ENCODE measurements at places on chromosomes 3 and 15.

DNA sequence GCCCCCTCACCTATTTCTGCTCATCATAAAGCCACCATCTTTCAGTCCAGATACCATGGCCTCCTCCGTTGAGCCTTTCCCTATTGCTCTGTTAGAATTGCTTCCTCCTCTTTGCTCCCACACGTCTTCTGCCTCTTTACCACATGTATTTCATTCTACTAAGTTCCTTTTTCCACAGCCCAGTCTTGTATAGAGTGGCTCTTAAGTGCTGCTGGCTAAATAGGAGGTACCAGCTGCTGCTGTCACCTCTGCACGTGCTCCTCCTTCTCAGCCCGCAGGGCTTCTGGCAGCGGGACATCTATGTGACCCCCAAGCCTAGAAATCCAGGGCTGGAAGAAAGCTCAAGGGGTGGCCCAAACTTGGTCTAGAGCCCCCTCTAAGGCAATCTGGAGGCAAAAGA, 38.8 kb upstream of the PLXND1 start:
- no peak for DNase-seq

GRCh38 chr3:11331101-11331500, 58.9 kb downstream of the ATG7 start:
- no peak for DNase-seq

- no peak for DNase-seq
Measured at GRCh38 chr3:31858439-31858838, 122.6 kb downstream of the OSBPL10 start.

GRCh38 chr15:89186803-89187202, 34.6 kb downstream of the RLBP1 start:
- no peak for DNase-seq

GRCh38 chr3:88263417-88264100, 113.8 kb downstream of the C3orf38 start:
- DNase-seq: no peak

DNA sequence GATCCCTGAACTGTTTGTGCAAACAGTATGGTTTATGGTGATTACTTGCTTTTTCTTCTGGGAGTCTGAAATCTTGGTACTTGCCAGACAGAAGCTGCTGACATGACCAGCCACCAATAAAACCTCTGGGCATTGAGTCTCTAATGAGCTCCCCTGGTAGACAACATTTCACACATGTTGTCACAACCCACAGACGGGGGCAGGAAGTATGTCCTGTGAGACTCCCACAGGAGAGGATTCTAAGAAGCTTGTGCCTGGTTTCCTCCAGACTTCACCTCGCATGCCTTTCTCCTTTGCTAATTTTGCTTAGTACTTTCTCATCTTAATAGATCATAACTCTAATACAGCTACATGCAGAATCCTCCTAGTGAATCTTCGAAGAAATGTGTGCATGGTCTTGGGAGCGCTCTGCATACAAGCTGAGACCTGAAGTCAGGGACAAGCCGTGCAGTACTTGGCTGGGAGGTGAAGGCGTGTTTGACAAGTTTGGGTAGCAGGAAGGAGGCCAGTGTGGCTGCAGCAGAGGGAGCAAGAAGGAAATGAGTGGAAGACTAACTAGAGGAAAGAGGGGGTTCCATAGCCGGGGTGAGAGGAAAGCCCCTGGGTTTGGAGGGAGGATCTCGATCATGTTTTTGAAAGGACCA, 49.0 kb downstream of the B3GNT5 start:
- no peak for DNase-seq

DNA sequence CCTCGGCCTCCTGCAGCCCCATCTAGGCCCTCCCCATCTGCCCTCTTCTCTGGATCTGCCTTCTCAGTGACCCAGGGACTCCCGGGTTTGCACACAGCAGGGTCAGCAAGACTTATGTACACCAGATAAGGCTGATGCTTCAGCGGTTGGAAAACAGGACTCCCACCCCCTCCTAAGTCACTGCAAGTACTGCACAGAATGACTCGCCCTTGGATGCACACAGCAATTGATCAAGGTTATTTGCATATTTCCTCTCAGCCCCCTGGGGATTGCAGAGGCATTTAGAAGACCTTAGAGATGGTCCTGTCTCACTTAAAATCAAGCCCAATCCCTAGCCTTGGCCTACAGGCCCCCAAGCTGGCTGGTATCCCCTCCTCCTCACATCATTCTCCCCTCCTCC, 8.9 kb downstream of the ACAN start:
- DNase-seq: no peak

DNA sequence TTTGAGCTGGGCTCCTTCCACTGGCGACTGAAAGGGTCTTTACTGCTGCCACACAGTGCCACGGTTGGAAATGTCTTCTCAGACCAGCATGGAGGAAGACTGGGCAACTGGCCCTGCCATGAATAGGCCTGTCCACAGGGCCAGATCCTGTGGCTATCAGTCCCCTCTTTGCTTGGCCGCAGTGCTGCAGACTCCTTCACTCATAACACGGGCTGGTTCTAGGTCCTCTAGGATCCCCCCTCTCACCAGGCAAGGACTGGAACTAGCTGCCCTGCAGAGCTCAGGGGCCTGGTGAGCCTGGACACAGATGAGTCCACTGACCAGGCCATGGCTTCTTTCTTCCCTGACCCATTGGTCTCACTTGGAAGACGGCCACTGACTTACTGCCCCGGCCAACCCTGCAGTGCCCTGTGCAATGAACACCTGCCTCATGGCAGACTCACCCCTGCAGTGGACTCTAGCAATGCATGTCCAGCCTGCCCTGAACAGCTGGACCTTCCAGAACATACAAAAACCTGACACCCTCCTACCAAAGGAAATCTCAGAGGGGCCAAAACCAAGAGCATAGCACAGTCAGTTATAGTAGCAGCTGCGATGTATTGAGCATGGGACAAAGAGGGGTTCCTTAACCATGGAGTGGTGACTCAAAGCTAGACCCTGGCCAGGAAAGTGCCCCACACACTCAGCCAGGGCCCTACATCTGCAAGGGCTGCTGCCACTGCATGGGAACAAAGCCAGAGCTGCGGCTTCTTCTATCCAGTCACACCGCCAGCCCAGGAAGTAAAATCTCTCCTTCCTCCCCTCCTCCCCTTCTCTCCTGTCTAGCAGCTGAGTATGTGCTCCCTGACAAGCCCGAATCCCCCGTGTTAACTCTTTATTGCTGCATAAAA, 72.1 kb upstream of the ITGA11 start:
- DNase-seq: no peak

DNA sequence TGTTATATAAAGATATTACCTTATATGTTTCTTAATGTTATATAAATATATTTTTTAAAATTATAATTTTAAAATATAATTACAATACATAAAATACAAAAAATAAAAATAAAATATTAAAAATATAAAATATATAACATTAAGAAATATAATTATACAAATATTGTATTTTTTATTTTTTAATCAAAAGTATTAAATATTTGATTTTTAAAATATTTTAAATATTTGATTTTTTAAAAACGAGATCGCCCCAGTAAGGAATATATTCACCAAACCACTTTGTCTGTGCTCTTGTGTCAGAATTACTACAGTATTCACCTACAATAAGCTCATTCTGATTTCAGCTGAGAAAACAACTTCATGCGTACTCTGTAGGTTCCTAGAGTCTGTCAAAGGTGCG, 89.1 kb downstream of the ETFA start:
- DNase-seq: no peak

DNA sequence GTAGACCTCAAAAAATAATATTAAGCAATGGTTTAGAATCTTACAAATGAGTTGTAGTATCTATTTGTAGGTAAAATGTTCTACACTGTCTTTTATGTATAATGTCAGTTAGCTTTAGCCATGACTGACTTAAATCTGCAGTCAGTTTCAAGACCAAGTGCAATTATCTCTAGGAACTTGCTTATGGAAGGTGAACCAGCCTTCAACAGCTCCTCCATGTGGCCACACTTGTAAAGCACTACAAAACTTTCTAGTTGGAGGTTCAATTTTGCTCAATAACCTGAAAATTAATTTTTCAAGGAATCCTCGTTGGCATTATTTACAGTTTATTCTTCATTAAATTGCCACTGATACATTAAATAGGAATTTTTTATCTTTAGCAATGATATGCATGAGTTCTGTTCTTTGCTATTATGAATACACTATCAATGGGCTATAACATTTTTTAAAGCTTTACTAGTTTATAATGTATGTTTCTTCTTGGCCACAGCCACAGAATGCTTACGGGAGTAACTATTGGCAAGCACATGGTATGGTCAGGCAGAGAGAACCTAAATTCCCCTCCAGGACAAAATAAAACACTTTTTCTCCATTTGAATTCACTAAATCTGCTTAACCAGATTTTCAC, 315.3 kb upstream of the UBE2E2 start:
- peak; percentile 42 for DNase-seq

DNA sequence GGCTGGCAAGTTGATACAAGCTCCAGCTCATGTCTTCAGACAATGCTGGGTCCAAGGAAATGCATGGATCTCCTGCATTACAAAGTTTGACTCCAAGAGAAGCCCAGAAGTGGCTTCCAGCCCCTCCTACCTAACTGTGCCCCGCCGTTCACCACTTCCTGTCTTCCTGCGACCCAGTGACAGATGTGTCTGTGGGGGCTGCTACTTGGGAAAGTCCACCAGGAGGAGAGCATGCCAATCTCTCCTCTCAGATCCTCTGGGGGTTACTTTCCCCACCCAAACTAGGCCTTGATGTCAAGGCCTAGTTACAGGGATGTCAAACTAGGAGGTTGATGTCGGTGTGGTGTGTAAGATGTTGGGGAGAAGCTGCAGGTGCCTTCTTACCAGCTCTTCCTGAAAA, 133.6 kb upstream of the RASGRP1 start:
- no peak for DNase-seq

GRCh38 chr3:190718671-190719070, 143.8 kb downstream of the GMNC start:
- no peak for DNase-seq

DNA sequence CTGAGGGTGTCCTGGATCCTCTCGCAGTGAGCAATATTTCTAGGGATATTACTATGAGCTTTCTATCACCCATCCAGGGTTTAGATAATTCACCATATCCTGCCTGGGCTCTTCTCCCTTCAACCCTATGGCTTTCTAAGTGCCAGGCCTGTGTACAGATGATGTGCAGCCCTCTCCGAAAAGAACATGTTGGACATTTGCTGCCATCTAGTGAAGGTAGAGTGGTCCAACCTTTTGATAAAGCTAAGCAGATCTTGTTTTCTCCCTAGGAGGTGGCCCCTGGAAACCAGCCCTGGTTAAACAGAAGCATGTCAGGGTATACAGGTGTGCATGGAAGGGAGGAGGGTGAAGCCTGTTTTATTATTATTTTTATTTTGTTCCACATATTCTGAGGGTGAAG, 27.9 kb upstream of the SCN10A start:
- peak; percentile 19 for DNase-seq

GRCh38 chr3:129014148-129014547, 13.0 kb downstream of the EFCC1 start:
- no peak for DNase-seq

DNA sequence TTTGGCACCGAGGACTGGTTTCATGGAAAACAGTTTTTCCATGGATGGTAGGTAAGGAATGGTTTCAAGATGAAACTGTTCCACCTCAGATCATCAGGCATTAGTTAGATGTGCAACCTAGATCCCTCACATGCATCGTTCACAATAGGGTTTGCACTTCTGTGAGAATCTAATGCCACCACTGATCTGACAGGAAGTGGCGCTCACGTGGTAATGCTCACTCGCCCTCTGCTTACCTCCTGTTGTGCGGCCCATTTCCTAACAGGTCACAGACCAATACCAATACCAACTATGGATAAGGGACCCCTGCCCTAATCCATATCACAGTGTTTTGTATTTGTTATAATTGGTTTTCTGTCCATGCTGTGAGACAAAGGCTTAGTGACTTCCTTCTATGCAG, 58.9 kb downstream of the SLMAP start:
- DNase-seq: no peak

DNA sequence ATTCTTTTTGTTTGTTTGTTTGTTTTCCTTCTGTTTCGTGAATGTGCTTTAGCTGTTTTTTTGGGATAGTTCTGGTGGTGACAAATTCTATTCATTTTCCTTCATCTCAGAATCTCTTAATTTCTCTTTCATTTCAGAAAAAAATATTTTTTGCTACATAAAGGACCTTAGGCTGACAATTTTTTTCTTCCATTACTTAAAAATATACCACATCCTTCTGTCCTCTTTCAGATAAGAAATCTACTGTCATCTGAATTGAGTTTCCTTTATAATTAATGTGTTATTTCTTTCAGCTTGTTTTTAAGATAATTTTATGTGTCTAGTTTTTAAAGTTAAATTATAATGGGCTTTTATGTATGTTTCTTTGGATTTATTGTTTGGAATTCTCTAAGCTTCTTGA, 47.6 kb downstream of the IL16 start:
- DNase-seq: no peak

DNA sequence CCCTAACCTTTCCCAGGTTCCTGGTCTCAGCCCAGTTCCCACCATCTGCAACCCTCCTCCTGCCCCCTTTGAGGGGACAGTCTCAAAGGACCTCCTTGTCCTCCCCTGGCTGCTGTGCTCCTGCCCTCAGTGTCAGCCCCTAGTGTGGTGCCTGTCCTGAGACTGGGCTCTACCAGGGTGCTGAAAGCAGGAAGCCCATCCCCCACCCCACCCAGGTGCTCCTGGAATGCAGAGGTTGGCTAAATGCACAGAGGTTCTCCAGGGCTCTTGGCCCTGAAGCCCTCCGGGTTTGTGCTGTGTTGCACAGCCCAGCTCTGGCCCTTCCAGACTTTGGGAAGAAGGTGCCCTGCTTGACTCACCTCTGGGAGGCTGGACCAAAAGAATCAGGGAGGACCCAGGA, 21.8 kb downstream of the C3orf18 start:
- DNase-seq: no peak

DNA sequence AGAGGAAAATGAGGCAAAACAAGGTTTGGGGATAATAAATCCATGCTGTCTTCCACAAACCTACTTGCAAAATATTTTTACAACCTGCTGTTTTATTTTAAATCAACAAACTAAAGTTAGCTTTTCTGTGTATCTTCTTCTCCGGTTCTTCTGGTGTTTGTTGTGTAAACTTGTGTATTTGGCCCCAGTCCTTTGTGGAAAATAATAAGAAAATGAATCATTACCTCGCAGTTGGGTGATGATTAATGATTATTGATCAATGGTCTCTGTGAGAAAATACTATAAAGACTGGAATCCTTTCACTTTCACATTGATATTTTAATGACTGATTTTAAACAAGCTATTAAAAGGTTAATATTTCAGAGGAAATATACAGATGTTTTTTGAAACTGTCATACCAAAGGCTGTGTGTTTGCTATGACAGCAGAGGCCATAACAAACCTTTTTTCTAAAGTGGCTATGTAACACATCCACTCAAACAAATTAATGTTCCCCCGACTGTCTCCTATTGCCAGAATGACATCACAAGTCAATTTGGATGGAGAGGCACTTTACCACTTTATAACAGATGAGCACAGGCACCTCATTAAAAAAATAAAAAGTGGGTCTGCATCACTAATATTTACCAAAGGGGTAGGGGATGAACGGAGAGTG, 152.5 kb downstream of the MEX3B start:
- DNase-seq: no peak

DNA sequence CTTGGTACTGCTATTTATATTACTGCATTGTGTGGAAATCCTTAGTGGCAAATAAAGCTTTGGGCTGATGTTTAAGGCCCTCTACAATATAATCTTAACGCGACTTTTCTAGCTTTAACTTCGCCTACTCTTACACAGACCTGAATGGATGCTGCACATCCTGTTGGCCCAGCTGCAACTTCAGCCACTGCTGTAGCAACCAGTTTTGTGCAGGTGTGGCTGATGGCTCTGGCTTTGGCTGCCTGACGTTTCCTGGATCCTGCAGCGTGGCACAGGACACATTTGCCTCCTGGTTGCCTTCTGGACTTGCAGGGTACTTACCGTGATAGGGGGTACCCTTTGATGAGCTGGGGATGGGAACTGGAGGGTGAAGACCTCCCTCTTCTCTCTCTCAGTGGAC, 20.2 kb upstream of the ERICH6 start:
- DNase-seq: no peak

All from testis (tissue), 5 donors.